ENCODE measurements at places on chromosomes 6 and 20. TPM values are rescaled to one million over a fixed set of nuclear protein-coding genes. Genes with fewer than 3 reads are reported as not detected.

DNA sequence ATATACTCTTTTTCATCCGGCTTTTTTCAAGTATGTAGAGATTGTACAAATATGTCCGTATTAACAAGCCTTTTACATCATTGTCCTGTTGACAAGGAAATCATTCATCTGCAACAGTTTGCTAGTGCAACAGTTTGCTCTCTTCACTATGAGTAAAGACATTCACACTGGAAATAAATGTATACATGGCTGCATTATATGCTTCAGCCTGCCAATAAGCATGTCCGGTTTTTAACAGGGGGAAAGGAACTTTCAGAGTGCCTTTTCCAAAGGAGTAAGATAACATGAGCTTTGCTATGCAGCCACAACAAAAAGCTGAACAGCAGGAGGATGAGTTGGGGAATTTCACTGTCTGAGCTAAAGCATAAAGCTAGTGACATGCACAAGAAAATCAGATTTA is 99.4 kb upstream of the ADTRP start:
- no peak for DNase-seq

GRCh38 chr6:148385379-148385778 is 42.7 kb downstream of the SASH1 start:
- DNase-seq, result no peak

DNA sequence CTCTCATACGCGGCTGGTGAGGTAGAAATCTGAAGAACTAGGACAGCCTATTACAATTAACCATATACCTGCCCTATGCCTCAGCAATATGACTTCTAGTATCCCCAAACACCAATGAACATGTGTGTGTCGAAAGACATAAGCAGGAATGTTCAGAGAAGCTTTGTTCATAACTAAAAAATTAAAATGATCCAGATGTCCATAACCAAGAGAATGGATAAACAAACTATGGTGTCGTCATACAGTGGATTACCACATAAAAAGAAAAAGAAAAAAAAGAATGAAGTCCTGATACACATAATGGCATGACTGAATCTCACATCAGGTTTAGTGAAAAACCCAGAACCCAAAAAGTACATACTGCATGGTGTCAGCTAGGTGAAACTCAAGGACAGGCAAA is 73.9 kb downstream of the MDN1 start:
- no peak for DNase-seq

DNA sequence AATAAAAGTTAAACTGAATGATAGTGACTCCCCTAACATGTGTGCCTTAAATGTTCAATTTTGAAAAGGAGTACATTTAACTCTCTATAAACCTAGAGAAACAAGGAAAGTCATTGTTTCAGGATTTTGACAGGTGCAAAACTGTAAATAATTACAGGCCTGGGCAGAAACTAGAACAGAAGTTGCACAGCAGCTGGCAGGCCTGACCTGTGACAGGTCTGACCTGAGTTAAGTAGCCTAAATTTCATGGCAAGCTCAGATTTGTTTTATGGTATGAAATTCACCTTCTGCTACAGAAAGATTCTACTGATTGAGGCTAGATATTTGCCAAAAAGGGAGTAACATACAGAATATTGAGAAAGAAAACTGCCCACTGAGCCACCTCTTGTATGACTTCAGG is 166.1 kb downstream of the CDKAL1 start:
- DNase-seq, result no peak

DNA sequence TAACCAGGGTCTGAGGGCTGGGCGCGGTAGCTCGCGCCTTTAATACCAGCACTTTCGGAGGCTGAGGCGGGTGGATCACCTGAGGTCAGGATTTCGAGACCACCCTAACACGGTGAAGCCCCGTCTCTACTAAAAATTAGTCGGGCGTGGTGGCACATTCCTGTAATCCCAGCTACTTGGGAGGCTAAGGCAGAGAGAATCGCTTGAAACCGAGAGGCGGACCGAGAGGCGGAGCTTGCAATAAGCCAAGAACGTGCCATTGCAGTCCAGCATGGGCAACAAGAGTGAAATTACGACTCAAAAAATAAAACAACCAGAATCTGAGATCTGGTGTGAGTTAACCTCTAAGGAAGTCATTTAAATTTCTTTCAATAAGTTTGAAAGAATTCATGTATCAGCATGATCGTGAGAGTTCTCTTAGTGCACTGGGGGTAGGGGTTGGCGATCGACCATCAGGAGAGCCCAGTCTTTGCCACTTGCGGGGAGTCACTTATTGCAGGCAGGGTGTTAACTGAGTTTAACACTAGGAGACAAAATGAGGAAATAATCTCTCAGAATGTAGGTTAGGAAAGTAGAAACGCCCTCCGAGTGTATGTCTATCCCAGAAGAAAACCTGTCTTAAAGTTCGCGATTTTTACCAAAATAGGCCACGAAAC is 206.5 kb upstream of the ZNF184 start:
- DNase-seq, result no peak

The ACOT13 gene
- total RNA-seq, result 40.5 TPM

DNA sequence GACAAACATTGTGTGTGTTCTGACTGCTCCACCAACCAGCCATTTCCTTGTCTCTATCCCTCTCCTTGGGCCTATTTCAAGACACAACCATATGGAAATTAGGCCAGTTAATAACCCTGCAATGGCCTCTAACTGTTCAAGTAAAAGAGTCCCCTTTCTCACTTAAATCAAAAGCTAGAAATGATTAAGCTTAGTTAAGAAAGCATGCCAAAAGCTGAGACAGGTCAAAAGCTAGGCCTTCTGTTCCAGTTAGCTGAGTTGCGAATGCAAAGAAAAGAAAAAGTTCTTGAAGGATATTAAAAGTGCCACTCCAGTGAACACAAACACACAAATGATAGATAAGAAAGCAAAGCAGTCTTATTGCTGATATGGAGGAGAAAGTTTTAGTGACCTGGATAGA is 22.5 kb downstream of the SERINC1 start:
- no peak for DNase-seq

Measured in cardiac septum (tissue), 1 donor.